ENCODE measurements at places on chromosomes 16 and 17. TPM values are rescaled to one million over a fixed set of nuclear protein-coding genes. Genes with fewer than 3 reads are reported as not detected.

The NLE1 gene
- total RNA-seq = 26.2 TPM

The TEKT5 gene
- not detected for total RNA-seq

DNA sequence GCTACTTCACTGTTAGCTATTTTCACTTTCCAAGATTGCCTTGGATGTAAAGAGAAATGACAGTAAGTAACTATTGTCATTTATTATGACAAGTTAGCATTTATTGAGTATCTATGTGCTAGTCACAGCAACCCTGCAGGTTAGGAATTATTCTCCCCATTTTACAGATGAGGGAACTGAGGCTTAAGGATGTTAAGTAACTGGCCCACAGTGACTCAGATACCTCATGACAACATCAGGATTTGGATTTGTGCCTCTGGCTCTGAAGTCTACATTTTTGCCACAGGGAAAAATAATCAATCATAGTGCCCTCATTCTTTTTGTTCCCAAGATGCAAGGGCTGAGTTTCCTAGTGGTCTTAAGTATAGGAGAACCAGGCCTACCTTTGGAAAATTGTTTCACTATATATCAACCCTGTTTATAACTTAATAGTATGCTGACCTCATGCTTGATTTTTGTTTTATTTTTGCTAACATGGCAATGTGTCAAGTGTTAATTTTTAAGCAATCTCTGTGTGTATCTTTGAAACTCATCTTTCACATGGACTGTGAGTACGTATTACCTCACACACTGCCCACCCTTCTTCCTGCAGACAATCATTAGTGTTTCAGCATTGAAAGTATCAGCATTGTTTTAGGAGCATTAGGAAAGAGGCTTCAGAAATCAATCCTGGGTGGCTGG, 105.0 kb downstream of the TANGO6 start:
- DNase-seq = no peak
- H3K36me3 ChIP-seq = no peaks in the 10 kb centered on the region
- H3K27me3 ChIP-seq = no peaks in the 10 kb centered on the region
- H3K4me1 ChIP-seq = no peaks in the 10 kb centered on the region
- no peak overlapping the region for H3K4me3 ChIP-seq

DNA sequence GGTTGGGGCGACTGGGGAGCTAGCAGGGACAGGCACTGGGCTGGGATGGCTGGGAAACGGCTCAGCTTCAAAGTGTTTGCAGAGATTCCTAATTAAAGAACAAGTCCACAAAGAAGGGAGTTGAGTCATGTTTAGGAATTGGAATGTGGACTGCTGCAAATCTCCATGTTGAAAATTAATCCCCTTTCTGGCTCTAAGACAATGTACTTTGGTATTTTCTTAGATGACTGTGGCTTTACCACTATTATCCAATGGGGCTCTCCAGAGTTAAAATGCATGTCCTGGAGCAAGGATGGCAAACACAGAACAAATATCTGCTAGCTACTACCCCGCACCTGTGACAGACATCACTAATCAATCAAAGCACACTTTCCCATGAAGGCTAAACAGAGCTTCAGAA, 22.2 kb upstream of the WSCD1 start:
- no peak overlapping the region for H3K4me3 ChIP-seq
- no peak for DNase-seq
- no peaks in the 10 kb centered on the region for H3K36me3 ChIP-seq
- no peak overlapping the region for H3K27ac ChIP-seq
- H3K27me3 ChIP-seq = no peaks in the 10 kb centered on the region

DNA sequence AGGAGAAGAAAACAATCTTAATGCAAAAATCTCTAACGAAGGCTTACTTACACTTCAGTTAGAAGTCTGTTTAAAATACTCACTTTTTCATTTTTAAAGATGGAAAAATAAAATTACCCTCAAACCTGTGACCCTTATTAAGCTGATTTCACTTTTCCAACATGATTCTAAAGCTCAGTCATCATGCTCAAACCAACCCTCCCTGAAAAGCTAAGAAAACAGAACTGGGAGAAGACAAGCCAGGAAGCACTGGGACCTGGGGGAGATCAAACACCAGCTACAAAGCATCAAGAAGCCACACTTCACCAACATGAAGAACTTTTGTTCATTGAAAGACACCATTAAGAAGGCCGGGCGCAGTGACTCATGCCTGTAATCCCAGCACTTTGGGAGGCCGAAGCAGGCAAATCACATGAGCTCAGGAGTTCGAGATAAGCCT, 88.8 kb downstream of the LITAF start:
- H3K4me1 ChIP-seq = peaks cover 4% of the 10 kb centered on the region
- no peaks in the 10 kb centered on the region for H3K36me3 ChIP-seq
- H3K27me3 ChIP-seq = no peaks in the 10 kb centered on the region
- no peak overlapping the region for H3K4me3 ChIP-seq

- H3K36me3 ChIP-seq = no peaks in the 10 kb centered on the region
- H3K27ac ChIP-seq = no peak overlapping the region
- H3K4me1 ChIP-seq = no peaks in the 10 kb centered on the region
- H3K27me3 ChIP-seq = no peaks in the 10 kb centered on the region
- no peak overlapping the region for H3K4me3 ChIP-seq
Observed at GRCh38 chr17:72567774-72568173, 447.0 kb downstream of the SOX9 start.

GRCh38 chr17:66268247-66268927, 34.0 kb upstream of the PRKCA start:
- no peaks in the 10 kb centered on the region for H3K4me1 ChIP-seq
- no peak overlapping the region for H3K4me3 ChIP-seq
- H3K36me3 ChIP-seq = no peaks in the 10 kb centered on the region
- no peak overlapping the region for H3K27ac ChIP-seq
- DNase-seq = no peak

- no peak overlapping the region for H3K4me3 ChIP-seq
- no peaks in the 10 kb centered on the region for H3K4me1 ChIP-seq
- DNase-seq = no peak
- H3K36me3 ChIP-seq = no peaks in the 10 kb centered on the region
Observed at GRCh38 chr16:49096176-49096945, 185.3 kb downstream of the CBLN1 start.

- H3K4me3 ChIP-seq = no peak overlapping the region
- DNase-seq = peak; percentile 92
- H3K36me3 ChIP-seq = no peaks in the 10 kb centered on the region
- H3K27ac ChIP-seq = peak overlapping the region; percentile 0
Observed at GRCh38 chr17:50626037-50626574, 8.6 kb upstream of the ABCC3 start.

GRCh38 chr16:35562471-35562870, 2103.1 kb downstream of the TP53TG3F start:
- no peaks in the 10 kb centered on the region for H3K4me1 ChIP-seq
- H3K27me3 ChIP-seq = no peaks in the 10 kb centered on the region
- H3K36me3 ChIP-seq = no peaks in the 10 kb centered on the region
- no peak overlapping the region for H3K27ac ChIP-seq
- no peak for DNase-seq

DNA sequence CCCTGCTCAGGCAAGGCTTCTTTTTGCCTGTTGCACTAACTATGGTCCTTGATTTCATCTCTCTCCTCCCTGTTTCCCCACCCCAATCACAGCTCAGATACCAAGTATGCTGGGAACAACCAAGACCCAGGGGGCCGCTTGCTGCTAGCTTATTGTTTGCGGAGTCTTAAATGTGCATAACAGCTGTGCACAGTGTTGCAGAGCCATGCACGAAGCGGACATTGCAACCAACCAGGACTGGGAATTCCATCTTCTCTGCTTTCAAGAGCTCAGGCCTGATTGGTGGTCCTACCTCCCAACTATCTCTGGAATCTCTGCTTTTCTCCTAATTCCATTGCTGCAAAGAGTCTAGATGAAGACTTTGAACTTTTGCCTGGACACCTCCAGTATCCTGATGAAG, 281.3 kb upstream of the TNRC6C start:
- no peaks in the 10 kb centered on the region for H3K27me3 ChIP-seq
- H3K36me3 ChIP-seq = no peaks in the 10 kb centered on the region
- no peak overlapping the region for H3K27ac ChIP-seq
- H3K4me3 ChIP-seq = no peak overlapping the region
- no peak for DNase-seq

DNA sequence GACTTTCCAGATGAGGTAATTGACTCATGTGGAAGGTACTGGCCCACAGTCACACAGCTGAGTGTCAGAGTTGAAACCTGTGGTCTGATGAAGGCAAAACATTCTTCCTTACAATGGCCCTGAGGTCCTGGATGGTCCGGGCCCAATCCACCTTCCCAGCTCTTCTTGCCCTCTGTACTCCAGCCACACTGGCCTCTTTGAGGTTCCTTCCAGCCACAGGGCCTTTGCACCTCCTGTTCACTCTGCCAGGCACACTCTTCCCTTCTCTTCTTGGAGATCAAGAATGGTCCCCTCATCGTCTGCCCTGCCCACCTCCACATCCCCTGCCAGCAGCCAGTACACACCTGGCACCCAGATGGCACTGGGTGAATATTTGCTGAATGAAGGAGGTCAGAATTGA, 6.5 kb upstream of the PEMT start:
- no peaks in the 10 kb centered on the region for H3K27me3 ChIP-seq
- H3K27ac ChIP-seq = no peak overlapping the region
- peaks cover 6% of the 10 kb centered on the region for H3K4me1 ChIP-seq
- no peak overlapping the region for H3K4me3 ChIP-seq

DNA sequence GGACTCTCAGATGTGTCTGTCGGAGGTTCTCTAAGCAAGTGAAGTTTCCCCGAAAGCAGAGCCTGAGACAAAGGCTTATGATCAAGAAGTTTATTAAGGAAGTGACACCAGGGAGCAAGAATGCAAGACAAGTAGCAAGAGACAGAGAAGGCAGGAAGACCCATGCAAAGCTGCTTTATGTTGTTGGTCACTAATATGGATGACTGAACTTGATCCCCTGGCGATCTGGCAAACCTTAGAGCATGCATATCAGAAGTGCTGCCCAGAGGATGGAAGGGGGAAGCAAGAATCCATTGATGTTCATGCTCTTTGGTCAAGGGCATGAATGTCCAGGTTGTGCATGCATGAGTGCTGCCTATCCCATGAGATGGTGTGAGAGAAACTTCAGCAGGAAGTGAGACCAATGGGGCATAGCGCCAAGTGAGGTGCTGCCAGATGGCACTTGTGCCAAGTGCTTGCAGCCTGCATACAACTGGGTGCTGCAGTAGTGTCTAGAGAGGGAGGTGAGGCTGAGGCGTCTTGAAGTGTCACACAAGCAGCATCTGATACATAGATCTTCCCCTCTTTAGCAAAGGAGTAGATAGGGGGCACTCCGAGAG, 176.5 kb downstream of the SALL1 start:
- H3K4me3 ChIP-seq = no peak overlapping the region
- DNase-seq = no peak
- H3K27me3 ChIP-seq = no peaks in the 10 kb centered on the region
- H3K27ac ChIP-seq = no peak overlapping the region
- H3K36me3 ChIP-seq = no peaks in the 10 kb centered on the region

DNA sequence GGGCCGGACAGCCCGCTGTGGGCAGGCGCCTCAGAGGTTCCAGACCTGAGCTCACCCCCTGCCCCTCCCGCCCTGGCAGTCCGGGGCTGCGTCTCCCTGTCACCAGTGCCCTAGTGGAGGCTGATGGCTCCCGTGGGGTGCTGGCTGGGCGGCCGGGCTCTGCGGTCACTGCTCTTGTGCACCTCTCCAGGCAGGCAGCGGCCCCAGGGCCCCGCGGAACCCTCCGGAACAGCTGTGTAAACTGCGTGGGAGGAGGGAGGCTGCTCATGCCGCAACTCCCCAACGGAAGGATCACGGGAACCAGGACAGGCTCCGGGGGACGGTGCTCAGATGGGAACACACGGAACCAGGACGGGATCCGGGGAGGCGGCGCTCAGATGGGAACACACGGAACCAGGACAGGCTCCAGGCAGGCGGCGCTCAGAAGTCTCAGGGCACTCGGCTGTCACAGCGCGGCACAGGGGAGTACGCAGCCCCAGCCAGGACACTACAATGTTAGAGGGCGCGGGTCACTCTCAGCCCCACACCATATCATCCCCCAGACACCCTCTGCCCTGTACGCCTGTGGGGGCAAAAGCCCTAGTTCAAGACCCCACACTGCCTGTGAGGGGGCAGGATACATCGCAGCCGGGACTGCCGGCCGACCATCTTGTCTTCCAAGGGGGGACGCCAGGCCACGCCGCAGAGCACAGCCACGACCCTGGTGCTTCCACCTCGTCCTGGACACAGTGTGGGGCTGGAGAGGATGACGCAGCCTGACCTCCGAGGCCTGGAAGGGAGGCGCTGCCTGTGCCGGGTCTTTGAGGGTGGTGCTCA, 74.0 kb upstream of the GNG13 start:
- H3K4me1 ChIP-seq = no peaks in the 10 kb centered on the region
- no peak overlapping the region for H3K4me3 ChIP-seq
- no peak for DNase-seq

DNA sequence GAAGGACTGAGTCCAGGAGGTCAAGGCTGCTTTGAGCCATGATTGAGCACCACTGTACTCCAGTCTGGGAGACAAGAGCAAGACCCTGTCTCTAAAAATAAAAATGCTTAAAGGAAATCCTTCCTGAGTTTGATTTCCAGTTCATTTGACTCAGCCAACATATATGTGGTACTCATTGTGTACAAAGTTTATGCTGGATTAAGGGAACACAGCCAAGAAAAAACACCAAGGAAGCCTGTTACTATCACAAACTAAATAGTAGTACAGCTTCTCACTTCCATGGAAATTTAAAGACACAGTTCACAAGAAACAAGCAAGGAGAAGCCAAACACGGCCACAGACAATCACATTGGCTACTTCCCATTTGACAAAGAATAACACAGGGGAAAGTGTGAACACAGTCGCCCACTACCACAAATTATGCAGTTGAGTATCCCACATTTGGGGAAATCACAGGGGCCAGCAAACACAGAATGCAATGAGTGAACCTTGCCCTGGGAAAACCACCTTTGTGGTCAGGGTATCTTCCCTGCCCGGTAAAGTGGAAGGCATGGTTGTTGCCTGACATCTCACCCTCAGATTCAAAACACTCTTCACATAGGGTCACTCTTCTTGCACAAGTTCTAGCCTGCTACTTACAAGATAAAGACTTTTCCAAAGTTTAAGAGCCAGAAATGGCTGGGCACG, 14.5 kb downstream of the TEX14 start:
- no peak for DNase-seq
- peaks cover 4% of the 10 kb centered on the region for H3K4me1 ChIP-seq
- no peaks in the 10 kb centered on the region for H3K36me3 ChIP-seq
- no peak overlapping the region for H3K4me3 ChIP-seq

GRCh38 chr17:83198366-83199341, 119.2 kb downstream of the METRNL start:
- H3K4me1 ChIP-seq = no peaks in the 10 kb centered on the region
- H3K27me3 ChIP-seq = no peaks in the 10 kb centered on the region
- no peaks in the 10 kb centered on the region for H3K36me3 ChIP-seq
- no peak overlapping the region for H3K4me3 ChIP-seq
- DNase-seq = no peak
- no peak overlapping the region for H3K27ac ChIP-seq

GRCh38 chr17:60330731-60331130, 61.2 kb downstream of the USP32 start:
- H3K4me3 ChIP-seq = no peak overlapping the region
- DNase-seq = no peak
- peaks cover 7% of the 10 kb centered on the region for H3K4me1 ChIP-seq
- H3K36me3 ChIP-seq = no peaks in the 10 kb centered on the region
- H3K27ac ChIP-seq = no peak overlapping the region
- H3K27me3 ChIP-seq = no peaks in the 10 kb centered on the region
